ENCODE measurements at places on chromosomes 11 and 22.

GRCh38 chr22:48896766-48897644 is 930.7 kb downstream of the BRD1 start:
- peak; percentile 14 for DNase-seq

DNA sequence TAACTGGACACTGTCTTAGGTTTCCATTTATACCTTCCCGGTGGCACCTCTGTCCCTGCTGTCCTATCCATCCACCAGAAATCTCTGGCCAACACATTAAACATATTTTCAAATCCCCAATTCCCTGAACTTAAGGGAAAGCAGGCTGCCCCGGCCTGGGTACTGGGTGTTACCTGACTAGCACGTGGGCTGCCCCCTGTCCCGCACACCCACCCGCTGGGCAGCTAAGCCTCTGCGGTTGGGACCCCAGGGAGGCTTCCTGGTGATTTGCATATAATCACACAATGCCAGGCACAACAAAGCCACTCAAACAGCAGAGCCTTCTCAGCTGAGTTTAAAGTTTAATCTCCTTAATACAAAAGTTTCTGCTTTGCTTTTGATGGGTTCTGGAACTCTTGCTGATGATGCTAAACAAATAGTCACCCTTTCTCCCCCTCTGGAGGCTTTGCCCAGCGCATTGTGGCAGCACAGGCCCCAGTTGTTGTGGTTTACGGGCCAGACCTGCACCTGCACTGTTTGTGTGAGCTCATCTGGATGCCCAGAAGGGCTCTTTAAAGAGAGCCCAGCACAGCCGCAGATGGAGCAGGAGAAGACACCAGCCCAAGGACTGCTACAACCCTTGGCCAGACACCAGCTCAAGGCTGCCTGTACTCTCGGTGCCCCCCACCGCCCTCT is 59.9 kb upstream of the POU2AF1 start:
- DNase-seq = no peak

DNA sequence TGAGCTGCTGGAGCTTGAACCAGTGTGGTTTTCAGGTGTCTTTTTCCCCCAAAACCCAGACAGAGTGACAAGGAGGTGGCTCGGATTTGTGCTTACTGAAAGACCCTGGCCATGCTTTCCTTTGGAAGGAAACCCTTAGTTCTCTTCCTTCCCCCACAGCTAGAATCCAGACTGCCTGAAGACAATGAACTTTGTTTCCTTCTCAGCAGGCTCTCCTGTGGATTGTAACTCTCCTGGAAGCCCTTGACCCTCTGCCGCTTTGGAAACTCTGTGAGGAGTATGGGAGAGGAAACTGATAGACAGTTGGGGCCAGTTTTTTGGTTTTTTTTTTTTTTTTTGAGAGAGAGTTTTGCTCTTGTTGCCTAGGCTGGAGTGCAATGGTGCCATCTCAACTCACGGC is 62.1 kb upstream of the SESN3 start:
- no peak for DNase-seq

GRCh38 chr11:116527180-116527991 is 245.4 kb downstream of the BUD13 start:
- no peak for DNase-seq

DNA sequence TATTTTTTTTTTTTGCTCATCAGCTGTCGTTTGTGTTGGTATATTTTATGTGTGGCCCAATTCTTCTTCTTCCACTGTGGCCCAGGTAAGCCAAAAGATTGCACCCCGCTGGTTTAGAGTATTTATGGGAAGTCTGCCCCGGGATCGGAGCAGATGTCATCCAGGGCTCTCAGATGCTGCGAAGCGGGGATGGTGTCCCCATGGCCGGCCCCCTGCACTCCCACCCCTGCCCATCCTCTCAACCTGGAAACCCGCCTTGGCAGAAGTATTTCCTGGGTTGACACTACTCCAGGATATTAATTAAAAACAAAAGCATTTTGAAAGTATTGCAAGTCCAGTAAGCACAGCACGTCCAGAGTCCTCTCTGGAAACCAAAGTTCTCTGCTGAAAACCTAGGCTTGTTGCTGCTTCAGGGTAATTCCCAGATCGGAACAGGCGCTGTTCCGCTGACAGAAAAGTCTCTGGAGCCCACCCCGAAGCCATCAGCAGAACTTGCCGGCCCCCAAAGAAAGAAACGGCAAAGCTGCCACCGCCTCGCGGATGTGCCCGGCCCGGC is 833 bp downstream of the SCUBE2 start:
- DNase-seq = no peak

DNA sequence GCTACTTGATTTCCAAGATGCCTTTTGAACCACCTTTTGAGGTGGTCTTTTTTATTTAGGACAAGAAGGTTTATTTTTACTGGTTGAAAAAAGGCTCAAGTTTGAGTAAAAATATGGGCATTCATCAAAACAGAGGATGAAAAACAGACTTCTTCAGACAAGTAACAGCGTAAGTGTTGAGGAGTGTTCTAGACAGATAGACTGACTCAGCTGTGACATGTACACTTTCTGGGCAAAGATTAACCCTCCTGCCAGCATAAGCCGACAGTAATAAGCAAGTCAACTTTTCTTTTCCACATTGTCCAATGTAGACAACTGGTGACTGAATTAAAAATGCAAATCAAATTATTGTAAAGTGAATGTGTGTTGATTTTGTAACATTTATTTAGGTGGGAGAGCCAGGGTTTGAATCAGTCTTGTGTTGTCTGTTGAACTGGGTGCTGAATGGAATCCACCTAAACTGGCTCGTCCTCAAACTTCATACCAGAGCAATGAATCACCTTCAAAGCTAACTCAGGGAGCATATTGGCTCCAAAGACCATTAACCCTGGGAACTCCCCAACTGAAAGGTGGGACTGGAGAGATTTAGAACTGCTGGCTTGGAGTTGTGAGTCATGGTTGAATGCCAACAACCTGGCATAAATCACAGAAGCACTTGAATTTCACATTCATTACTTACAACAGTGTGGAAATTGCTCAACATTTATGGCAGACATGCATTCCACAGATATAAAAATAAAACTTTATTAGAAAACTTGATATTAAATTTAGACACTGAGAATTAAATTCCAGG is 377.0 kb downstream of the ETS1 start:
- peak; percentile 15 for DNase-seq

DNA sequence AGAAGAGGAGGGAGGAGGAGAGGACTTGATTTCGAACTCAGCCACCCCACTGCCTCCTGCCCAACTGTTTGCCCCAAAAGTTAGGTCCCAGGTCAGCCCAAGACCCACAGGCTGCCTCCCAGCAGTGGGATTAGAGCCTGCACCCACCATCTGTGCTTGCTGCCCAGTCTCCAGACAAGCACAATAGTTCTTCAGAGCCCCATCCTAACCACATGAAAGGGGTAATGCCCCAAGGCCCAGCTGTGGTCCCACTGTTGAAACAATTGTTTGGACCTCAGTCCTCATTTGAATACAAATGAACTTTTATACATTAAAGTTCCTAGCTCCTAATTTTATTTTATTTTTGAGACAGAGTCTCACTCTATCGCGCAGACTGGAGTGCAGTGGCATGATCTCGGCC is 5.4 kb upstream of the VPS51 start:
- no peak for DNase-seq

GRCh38 chr11:76158394-76159302 is 47.7 kb downstream of the WNT11 start:
- no peak for DNase-seq

DNA sequence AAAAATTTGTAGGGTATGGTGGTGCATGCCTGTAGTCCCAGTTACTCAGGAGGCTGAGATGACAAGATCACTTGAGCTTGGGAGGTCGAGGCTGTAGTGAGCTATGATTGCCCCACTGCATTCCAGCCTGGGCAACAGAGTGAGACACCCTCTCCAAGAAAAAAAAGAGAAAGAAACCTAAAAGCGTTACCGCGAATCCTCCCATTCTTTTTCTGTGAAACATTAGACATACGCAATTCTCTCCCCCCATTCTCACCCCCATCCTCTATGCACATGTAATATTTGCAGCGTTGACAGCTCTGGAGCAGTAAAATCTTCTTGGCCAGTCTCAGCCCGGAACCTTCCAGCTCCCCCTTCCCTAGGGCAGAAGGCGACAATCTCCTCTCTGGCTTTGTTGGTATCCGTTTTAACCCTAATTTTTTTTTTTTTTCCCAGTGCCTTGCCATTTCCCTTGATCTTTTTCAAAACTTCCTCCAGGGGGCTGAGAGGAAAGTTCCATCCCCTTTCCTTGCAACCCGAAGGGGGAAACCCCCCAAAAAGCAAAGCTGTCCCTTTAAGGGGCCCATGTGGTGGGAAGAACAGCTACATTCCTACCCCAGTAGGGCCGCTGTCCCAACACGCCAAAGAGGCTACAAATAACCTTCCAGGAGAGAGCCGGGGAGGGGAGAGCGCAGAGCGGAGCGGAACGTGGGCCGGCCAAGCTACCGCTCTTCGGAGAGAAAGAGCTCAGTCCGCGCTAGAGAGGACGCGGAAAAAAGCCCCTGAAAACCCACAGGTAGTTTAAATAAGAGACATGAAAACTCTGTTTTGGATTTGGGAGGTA is 1.9 kb downstream of the LRP4 start:
- DNase-seq = peak; percentile 31

- peak; percentile 74 for DNase-seq
Observed at GRCh38 chr11:134224710-134225664, 516 bp downstream of the VPS26B start.

GRCh38 chr11:87832211-87832610 is 343.0 kb downstream of the RAB38 start:
- no peak for DNase-seq

GRCh38 chr11:95788921-95789505 is 569 bp downstream of the FAM76B start:
- DNase-seq = peak; percentile 24

DNA sequence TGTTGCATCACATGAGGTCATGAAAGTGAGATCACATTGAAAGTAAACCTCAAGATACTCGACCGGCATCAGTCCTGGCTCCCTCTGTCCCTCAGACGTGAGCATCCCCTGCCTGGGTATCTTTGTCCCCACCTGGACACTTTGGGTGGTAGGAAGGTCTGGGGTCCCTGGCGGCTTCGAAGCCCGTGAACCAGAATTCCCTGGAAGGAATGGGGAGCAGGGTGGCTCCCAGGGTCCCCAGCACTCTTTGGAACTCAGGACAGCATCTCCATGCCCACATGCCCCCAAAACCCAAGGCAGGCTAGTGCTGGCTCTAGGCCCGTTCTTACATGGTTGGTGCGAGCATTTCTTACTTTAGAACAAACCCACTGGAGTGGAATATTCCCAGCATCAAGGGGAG is 7.5 kb downstream of the DERL3 start:
- DNase-seq = no peak

DNA sequence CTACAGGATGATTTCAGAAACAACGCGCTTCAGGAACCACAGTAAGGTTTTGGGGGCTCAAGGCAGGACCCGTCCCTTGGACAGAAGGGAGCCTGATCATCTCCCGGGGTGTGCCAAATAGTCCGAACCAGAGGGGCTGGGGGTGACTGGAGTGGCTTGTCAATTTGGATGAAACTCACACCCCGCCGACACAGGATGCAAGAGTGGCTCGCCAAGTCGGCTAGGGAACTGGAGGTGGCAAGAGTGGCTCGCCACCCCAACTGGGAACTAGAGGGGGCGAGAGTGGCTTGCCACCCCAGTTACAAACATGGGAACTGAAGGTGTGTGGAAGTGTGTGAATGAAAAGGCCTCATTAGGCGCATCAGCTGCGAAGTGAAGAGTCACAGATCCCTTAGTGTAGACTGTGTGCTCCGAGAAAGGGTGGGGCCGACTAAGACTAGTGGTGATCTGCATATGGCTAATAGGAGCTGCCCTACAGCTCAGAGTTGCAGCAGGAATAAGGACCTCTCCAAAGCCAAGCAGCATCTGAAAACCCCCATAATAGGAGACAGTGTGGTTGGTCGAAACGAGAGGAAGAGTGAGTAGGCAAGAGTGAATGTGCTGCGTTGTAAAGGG is 26.6 kb upstream of the CPT1A start:
- DNase-seq = no peak

DNA sequence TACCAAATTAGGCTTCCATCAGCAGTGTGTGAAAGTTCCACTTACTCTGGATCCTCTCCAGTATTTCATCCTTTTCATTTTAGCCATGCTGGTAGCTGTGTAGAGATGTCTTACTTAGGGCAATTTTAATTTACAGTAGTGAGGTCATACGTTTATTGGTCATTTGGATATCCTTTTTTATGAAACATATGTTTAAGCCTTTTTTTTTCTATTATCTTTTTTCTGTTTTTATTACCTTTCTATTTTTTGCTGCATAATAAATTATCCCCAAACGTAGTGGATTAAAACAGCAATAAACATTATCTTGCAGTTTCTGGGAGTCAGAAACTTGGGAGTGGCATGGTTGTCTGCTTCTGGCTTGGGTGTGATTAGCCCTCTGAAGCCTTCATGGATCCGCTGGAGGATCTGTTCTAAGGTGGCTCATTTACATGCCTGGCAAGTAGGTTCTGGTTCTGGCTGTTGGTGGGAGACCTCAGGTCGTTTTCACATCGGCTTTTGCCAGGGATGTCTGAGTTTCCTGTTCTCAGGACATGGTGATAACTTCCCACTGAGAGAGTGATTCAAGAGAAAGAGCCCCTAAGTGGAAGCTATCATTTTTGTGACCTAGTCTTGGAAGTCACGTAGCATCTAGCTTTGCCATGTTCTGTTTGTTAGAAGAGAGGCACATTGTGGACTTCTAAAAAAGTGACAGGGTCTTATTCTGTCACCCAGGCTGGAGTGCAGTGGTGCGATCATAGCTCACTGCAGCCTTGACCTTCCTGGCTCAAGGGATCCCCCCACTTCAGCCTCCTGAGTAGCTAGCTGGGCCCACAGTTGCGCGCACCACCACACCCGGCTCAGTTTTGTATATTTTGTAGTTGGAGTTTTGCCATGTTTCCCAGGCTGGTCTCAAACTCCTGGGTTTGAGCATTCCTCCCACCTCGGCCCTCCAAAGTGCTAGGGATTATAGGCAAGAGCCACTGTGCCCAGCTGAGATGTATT is 38.6 kb downstream of the PPP6R3 start:
- DNase-seq = no peak

GRCh38 chr11:118132385-118133151 is 20.1 kb downstream of the SCN4B start:
- DNase-seq = no peak

- DNase-seq = no peak
Observed at GRCh38 chr11:93525601-93526345, 17.4 kb downstream of the SMCO4 start.

DNA sequence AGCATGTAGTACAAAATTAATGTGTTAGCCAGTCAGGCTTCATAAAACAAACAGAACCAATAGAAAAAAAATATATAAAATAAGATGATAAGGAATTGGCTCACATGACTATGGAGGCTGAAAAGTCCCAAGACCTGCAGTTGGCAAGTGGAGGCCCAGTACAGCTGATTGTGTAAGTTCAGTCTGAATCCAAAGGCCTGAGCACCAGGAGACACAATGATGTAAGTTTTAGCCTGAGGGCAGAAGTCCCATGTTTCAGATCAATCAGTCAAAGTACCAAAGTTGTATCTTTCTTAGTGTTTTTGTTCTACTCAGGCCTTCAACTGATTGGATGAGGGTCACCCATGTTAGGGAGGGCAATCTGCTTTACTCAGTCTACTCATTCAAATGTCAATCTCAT is 14.3 kb upstream of the OR10D3 start:
- no peak for DNase-seq

DNA sequence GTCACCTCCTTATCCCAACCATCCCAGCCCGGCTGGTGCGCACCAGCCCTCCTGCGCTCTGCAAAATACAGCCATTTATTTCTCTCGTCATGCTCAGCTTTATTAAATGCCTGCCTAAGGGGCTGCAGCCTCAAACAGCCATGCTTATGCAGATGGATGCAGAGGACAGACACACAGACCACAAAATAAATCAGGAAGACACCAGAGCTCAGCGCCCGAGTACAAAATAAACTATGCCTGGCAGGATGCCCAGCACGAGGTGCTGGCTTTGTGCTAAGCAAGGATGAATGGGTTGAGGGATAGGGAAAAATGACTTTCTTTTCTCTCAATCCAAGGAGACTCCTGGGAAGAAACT is 70.5 kb downstream of the RPUSD4 start:
- DNase-seq = peak; percentile 87
